ENCODE measurements at places on chromosomes 2 and 18.

DNA sequence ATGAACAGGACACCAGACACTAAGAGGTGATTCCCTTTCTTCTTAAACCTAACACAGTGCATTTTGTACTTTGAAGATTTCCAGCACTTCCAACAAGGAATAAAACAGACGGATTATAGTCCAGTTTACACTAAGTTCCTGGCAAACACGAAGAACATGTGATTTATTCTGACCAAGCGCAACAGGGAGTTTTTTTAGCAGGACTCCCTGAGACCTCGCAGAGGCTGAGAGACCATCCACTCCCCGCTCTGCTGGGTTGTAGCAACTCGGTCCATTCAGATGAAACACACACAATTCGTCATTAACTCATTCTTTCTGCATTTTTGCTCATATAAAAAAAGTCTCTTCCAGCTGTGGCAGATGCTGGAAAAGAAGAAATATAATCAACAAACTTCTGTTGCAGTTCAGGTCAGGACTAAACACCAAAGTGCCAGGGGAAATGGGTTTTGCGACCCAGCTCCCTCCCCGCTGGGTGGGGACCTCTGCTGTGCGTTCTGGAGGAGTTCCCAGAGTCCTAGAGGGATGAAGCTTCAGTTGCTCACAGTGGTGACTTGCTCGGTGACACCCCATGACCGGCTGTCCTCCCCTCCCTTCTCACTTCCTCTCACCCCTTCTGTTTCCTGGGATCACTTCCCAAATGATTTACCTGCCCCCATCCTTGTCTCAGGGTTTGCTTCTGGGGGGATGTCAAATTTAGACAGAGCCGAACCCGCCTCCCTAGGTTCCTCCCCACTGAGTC lies 52.5 kb downstream of the KCNF1 start:
- DNase-seq = no peak

DNA sequence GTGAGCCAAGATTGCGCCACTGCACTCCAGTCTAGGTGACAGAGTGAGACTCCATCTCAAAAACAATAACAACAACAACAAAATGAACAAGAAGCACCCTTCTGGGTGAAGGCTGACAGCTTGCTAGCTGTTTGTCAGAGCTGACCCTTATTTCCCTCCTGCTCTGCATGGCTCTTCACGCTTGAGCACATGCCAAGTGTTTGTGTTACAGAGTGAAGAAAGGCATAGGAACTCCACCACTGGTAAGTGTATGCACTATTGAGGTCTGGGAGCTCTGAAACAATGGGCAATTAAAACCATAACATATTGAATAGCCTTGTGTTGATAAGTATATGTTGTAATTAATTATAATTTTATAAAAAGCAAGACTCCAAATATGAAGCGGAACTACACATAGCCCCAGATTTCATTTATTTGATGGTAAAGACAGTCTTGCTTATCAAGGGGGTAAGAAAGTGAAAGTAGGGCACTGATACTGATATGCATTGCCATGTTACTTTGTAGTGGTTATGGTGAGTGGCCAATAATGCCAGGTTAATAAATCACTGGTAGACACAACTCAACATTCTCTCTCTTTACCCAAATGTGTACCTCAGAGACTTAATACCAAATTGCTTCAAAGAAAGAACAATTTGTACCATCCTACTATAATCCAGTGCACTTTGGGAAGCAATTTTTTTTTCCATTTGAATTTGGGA lies 163.4 kb downstream of the VWC2L start:
- DNase-seq = no peak

DNA sequence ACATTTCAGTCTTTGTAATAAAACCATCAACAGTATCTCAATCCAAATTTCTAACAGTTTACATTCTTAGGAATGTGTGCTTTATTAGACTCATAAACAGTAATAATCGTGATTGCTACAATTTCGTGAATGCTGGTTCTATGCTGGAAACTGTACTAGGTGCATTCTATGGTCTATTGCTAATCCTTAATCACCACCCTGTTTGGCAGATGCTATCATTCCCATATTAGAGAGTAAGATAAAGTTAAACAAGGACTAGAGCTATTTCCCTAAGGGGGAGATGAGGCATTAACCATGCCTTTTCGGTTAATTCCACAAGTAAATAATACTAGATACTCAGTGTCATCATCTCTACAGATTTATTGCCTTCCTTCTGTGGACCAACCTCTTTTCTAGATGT lies 244.0 kb downstream of the PAX3 start:
- no peak for DNase-seq

DNA sequence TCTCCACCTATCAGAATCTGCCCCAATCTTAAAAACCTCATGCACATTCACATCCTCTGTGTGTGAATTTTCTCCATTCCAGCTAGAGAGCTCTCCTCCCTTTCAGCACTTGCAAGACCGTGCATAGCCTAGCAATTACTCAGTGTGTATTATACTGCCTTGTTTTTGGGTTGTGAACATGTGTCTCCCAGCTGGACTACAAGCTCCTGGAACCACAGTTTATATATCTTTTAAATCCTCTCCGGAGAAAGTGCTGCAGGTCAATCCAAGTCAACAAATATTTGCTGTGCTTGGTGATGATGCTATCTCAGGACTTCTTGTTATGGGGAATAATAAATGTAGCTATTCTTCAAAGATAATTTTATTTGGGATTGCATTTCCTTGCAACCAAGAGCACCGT lies 58.2 kb upstream of the MEX3C start:
- DNase-seq = no peak

- no peak for DNase-seq
Observed at GRCh38 chr2:16244966-16245320, 304.6 kb downstream of the MYCN start.

DNA sequence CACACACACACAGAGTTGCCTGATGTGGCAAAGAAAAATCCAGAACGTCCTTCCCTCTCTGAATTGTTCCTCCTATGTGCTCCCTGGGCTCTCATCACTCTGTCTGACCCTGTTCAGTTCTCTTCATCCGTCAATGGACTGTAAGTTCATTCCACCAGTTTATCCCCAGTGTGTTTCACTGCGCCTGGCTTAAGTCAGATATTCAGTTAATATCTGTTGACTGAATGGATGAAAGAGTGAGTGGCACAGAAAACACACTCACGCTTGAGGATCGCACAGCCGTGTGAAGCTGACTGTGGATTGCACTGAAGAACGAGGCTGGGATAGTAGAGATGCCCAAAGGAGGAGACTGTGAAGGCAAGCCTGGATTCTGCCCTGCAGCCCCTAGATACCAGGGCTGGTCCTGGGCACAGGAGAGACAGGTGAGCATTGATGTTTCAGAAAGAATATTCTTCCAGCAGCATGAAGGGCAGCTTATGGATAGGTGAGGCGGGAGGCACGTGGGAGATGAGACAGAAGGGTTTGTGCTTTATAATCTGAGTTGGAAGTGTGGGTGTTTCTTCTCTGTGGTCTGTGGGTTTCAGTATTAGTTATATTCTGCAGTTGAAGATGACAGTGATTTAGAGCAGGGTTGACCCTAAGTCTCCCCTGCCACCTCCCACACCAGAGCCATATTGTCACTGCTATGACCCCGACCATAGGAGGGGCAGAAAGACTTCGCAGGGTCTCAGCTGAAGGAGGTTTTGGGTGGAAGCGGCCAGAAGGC lies 129.9 kb downstream of the SOCS6 start:
- no peak for DNase-seq

- DNase-seq = peak; percentile 30
Observed at GRCh38 chr2:231362555-231363184, 32.8 kb upstream of the B3GNT7 start.

DNA sequence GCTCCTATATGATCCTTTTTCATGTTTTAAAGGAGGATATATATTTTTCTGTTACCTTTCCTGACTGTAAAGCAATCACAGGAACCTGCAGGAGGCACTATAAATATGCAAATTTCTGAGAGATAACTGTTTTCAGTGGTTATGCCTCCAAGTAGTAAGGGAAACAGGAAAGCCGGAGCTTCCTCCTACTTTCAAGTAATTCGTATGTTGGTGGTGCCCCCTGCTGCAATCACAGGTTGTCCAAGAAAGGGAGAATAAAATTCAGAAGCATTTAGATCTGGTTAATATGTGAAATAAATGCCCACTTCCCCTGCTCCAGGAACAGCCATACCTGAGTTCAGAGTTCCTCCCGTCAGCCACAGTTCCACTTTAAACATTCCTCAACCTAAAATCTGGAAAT lies 12.0 kb upstream of the BCL11A start:
- DNase-seq = peak; percentile 54

GRCh38 chr18:36503477-36503876 lies 206.0 kb downstream of the FHOD3 start:
- no peak for DNase-seq

GRCh38 chr2:7952046-7952745 lies 729.7 kb upstream of the ID2 start:
- no peak for DNase-seq

All from CD14-positive monocyte (primary cell).